ENCODE measurements at places on chromosomes 2 and 18.

DNA sequence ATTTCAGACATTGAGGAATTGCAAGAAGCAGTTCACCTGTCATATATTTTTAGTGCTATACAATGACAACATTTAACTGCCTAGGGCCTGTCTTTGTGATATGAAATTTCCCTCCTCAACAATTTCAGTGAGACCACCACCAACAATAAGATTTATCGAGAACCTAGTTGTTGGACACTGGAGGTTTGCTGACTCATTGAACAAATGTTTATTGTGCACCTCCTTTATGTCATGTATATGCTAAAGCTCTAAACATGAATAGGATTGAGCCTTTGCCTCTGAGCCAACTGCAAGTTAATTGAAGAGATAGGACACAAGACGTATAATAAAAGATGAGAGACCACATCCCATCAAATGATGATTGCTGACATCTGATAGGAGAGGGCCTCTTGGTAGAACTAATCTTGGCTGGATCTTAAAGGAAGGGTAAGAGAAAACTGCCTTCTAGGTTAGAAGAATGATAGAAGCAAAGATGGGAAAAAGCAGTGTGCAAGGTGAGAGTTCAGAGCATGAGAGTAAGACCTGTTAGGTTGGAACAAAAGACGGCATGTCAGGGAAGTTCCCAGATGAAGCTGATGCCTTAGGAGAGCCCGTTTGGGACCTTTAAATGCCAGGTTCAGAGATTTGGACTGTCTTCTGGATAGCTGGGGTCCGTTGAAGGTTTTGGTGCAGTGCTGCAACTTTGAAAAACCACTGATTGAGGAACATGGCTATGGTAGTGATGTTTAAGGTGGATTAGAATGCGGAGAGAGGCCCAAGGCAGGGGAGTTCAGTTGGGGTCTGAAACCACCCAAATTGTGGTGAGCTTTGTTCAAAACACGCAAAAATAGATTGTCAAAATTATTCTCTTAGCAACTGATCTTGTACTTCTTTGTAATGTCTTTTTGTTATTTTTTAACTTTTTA lies 133.0 kb upstream of the EML6 start:
- DNase-seq = no peak

GRCh38 chr2:43221124-43221762 lies 5.2 kb downstream of the ZFP36L2 start:
- DNase-seq = no peak

DNA sequence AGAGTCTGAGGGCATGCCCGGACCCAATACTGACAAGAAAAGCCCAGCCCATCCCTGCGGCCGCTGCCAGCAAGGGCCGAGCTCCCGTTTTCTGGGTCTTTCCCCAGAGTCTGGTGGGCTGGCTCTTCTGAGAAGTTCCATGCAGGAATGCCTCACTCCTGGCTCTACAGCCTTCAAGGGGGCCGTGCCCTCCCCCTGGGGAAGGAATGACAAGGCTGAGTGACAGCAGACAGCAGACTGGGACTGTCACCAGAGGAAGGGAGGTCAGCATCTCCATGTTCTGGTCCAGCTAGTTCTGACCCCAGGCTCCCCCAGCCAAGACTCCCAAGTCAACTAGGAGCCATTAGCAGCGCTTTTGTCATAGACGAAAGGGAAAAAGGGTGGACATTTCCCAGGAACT lies 13.0 kb upstream of the SEMA4C start:
- no peak for DNase-seq

- DNase-seq = no peak
These were observed 2.7 kb downstream of the BMPR2 start for GRCh38 chr2:202378662-202379358.
